ENCODE measurements at places on chromosomes 7 and 10.

- no peak for DNase-seq
Observed at GRCh38 chr10:14645239-14645960, 129.3 kb downstream of the FAM107B start.

DNA sequence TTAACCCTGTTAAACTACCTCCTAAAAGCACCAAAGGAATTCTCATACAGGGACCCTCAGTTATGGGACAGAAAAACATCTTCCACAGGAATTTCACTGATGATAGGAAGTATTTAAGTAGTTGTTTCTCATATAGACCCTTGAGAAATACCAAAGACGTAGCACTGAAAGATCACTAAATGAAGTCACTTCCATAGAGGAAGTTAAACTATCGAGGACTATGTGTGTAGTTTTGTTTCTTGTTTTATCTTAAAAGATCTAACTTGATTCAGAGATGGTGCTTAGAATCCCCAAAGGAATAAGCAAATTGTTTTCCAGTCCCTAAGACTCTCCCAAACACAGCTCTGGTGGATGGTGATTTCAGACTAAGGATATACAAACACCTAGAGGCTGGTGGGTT lies 94.8 kb upstream of the AFAP1L2 start:
- no peak for DNase-seq

DNA sequence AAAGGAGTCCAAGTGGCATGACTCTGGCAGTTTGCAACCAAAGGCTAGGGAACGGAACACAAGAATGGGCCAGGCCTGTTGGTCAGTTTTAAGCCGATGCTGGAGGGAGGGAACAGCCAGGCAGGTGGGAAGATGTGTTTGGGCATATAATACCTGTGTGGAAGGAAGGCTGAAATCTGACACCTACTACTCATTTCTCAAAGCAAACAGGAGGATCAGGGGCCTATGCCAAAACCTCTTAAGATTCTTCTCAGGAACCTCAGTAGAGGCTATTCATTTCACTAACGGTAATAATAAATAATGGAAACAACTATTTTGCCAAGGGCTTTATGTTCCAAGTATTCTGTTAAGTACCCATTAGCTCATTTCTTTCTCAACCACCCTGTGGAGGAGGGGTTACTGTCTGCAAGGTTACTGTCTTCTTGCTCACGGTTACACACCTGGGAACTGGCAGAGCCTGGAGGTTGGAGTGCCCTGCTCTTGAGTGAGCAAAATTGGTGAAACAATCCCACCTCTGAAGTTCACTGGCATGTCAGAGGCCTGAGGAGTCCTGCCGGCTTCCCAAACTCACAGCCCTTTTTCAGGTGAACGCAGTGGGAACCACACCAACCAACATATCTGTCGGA lies 35.5 kb downstream of the GOT1 start:
- DNase-seq: no peak

DNA sequence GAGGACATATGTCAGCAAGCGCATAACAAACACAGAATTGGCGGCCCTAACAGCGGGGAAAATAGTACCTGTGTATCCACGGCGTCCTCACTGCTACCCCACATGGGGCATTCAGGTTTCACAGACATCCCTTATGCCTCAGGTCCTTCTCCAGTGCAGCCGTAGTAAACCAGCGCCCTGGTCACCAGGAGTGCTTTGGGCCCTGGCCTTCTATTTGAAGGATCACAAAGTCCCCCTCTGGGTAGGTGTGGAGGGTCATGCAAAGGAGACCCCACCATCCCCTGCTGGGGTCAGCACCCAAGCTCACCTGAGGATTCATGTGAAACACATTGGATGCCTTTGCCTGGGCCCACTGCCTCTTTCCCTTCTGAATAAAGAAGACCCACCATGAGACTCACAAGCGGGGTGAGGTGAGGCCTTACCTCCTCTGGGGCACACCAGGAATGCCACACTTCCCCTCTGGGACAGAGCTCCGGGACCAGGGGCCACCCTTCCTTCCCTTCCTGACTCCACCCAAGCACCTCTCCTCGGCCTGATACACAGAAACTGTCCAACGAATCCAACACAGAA lies 18.8 kb downstream of the CLRN3 start:
- DNase-seq: no peak

GRCh38 chr10:110209454-110209925 lies 2.1 kb downstream of the MXI1 start:
- DNase-seq: no peak

GRCh38 chr7:31873816-31874597 lies 187.0 kb downstream of the PPP1R17 start:
- no peak for DNase-seq
